Activated T-cell treated with anti-CD3 and anti-CD28 coated beads, Interleukin-2, amount 50 U/mL, for 72 hours (primary cell): ENCODE measurements at places on chromosomes 13 and 19.
A peak's percentile ranks its signal among the peaks of the same experiment; 100 is the strongest.

GRCh38 chr13:19860884-19861655, 2.4 kb downstream of the ZMYM5 start:
- DNase-seq: peak; percentile 21

DNA sequence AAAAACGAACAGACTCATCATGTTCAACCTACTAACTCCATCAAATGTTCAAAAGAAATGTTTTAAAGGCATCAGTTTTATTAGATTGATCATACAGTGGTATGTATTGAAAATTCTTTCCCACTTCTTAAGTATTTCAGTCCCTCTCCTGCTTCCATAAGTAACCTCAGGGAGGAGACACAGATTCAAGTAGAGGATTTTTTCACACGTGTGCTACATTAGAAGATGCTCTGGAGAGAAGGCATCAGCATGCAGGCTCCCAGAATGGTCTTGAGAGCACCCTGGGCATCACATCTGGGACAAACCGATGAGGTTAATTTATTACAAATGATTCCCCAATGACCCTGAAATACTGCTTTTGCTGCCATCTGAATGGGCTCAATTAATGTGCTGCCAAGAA, 3.6 kb downstream of the GPR12 start:
- DNase-seq: no peak

GRCh38 chr19:44748426-44749254, at the start of gene BCL3:
BCL3 (plus strand) TSS chr19:44748708; CDS start chr19:44748791, 83 bp downstream.
- peak; percentile 90 for DNase-seq

GRCh38 chr13:44379885-44380284, 6.3 kb downstream of the SERP2 start:
- no peak for DNase-seq

DNA sequence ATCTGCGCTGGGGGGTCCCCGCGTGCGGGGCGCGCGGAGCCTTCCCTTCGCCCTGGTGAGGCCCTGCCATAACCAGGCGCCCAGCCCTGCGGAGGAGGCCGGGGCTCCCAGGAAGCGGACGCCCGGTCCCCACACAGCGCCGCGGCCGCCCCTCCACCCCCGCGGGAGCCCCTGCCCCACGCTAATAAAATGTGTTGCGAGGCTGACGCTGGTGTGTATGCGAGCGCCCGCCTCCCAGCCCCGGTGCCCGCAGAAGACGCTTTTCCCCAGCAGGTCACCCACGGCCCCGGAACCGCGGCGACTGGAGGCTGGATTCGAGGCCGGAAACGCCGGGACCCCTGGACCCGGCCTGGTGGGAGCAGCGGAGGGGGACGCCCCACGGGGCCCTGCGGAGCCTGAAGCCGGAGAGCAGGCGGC, 12.1 kb upstream of the CDC34 start:
- DNase-seq: no peak

DNA sequence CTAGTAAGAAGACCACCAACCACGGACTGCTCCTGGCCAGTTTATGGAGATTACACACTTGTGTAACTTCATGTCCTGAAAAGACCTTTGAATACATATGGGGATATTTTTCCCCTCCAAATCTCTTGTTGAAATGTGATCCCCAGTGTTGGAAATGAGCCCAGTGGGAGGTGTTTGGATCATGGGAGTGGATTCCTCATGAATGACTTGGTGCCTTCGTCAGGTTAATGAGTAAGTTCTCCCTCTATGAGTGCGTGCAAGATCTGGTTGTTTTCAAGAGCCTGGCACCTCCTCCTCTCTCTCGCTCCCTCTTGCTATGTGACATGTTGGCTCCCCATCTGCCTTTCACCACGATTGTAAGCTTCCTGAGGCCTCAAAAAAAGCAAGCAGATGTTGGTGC, 769.0 kb upstream of the SLITRK1 start:
- DNase-seq: no peak
